ENCODE measurements at places on chromosomes 2 and 18. TPM values are rescaled to one million over a fixed set of nuclear protein-coding genes. Genes with fewer than 3 reads are reported as not detected.

The DSC3 gene
- total RNA-seq = not detected

The LCT gene
- total RNA-seq = 0.37 TPM

The CROCC2 gene
- not detected for total RNA-seq

DNA sequence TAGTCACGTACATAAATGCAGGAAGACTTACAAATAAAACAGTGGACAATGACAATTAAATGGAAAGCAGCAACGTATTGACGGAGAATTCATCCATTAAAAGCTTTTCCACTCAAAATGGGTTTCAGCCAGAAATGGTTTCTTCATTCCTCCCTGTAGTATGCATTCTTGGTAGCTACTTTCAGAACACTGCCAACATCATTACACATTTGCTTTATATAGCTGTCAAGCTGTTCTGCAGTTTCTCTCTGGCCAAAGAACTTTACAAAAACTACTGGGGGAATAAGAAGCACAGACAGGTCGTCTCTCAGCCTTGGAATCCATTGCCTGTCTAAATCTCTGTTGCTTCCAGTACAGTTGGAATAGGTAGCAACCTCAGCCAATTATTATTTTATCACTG, 84.1 kb upstream of the NCKAP5 start:
- H3K27me3 ChIP-seq = no peaks in the 10 kb centered on the region
- H3K4me3 ChIP-seq = no peak overlapping the region
- H3K36me3 ChIP-seq = no peaks in the 10 kb centered on the region
- no peaks in the 10 kb centered on the region for H3K4me1 ChIP-seq

GRCh38 chr2:55786280-55786679, 92.6 kb upstream of the PNPT1 start:
- H3K36me3 ChIP-seq = no peaks in the 10 kb centered on the region
- no peaks in the 10 kb centered on the region for H3K4me1 ChIP-seq
- DNase-seq = no peak
- no peak overlapping the region for H3K27ac ChIP-seq

DNA sequence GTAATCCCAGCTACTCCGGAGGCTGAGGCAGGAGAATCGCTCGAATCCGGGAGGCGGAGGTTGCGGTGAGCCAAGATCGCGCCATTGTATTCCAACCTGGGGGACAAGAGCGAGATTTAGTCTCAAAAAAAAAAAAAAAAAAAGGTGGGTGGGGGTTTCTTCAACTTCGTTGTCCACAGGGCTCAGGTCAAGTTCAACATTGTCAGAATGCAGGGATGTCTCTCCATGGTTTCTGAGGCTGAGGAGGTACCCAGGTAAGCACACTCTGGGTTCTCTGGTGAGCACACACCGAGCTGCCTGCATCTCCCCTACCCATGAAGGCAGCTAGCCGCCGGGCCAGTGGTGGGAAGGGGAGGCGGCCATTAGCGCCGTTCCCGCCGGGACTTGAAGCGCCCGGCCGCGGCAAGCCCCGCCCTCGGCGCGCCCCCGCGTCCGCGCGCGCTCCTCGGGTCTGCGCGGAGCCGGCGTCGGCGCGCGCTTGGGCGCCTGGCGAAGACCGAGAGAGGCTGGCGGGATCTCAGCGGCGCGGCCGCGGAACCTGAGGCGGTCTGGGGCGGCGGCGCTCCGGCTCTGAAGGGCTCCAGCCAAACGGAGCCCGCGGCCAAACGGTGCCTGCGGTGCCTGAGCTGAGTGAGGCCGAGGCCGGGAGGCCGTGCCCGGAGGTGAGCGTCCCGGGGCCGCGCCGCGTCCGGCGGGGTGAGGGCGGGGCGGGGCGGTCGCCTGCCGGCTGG, at the start of gene UBXN2A:
UBXN2A (plus strand) TSS at position 477 of the 731 bp plus-strand sequence. CDS start 17,852 bp downstream, outside the sequence.
- H3K27ac ChIP-seq = peak within 1 kb of the TSS; percentile 88
- H3K4me3 ChIP-seq = peak within 1 kb of the TSS; percentile 92
- H3K27me3 ChIP-seq = no peaks in the 10 kb centered on the region
- peaks cover 9% of the 10 kb centered on the region for H3K4me1 ChIP-seq
- peak; percentile 94 for DNase-seq
- no peaks in the 10 kb centered on the region for H3K36me3 ChIP-seq

GRCh38 chr18:79733986-79734770, 54.6 kb downstream of the CTDP1 start:
- H3K27me3 ChIP-seq = no peaks in the 10 kb centered on the region
- no peak overlapping the region for H3K4me3 ChIP-seq
- DNase-seq = no peak
- no peaks in the 10 kb centered on the region for H3K4me1 ChIP-seq
- H3K36me3 ChIP-seq = peaks cover 36% of the 10 kb centered on the region

DNA sequence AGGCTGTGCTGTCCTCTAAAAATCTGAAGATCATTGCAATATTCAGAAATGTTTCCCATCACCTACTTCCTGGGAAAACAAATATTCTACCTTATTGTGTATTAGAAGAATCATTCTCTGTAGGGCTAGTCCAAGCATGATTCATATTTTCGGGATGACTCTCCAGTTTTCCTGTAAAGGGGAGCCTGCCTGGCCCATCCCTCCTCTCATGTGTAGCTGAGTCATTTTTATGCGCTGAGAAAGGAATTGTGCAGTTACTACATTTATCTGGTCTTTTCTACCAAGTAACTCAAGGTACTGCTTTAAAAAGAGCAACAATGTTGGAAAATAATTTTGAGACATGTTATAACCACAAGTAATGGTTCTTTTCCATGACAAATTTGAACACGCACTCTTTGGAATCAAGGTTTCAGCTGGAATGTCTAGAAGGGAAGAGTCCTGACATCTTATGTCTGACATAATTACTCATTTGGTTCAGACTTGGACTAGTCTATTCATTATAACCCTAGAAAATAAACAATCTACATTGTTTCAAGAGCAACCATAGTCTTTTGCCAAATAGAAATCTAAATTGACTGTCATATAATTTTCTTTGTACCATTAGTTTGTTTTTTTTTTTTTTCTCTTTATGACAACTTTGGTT, 6.6 kb downstream of the DSG3 start:
- H3K27ac ChIP-seq = no peak overlapping the region
- H3K4me3 ChIP-seq = no peak overlapping the region
- H3K36me3 ChIP-seq = no peaks in the 10 kb centered on the region
- DNase-seq = no peak

All from A673 (cell line).